Fibroblast of skin of back (primary cell): ENCODE measurements at places on chromosomes 3 and 15.

- DNase-seq: no peak
Observed at GRCh38 chr3:123085293-123085931, 18.6 kb downstream of the PDIA5 start.

- DNase-seq: peak; percentile 26
Observed at GRCh38 chr15:65583701-65584100, 27.2 kb downstream of the INTS14 start.

GRCh38 chr3:46468753-46469600 lies 4.3 kb upstream of the LTF start:
- DNase-seq: no peak

DNA sequence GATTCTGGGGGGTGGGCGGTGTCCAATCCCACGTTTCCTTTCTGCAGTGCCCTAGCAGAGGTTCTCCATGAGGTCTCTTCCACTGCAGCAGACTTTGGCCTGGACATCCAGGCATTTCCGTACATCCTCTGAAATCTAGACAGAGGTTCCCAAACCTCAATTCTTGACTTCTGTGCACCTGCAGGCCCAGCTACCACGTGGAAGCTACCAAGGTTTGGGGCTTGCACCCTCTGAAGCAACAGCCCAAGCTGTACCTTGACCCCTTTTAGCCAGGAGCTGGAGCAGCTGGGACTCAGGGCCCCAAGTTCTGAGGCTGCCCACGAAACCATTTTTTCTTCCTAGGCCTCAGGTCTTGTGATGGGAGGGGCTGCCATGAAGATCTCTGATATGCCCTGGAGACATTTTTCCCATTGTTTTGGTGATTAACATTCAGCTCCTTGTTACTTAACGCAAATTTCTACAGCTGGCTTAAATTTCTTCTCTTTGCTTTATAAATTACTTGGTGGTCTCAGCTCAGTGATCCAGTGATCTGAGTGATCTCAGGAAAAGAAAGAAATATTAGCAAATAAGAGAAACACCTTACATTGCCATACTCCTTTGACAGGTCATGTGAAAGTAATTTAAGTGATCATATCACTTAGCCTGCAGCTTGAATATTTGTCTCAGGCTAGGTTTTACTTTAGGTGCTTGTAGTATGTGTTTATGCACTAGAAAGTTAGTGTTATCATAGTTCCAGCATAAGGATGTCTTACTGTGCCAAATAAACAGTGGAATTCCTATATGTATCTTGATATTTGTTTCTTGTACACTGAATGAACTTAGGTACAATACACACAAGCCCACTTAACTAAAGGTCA lies 3.0 kb downstream of the SNAP23 start:
- DNase-seq: no peak

GRCh38 chr3:98343647-98344507 lies 9.8 kb upstream of the OR5K4 start:
- peak; percentile 29 for DNase-seq
